Gastrocnemius medialis (tissue), 4 donors: ENCODE measurements at places on chromosomes 7 and 10. TPM values are rescaled to one million over a fixed set of nuclear protein-coding genes. Genes with fewer than 3 reads are reported as not detected.

DNA sequence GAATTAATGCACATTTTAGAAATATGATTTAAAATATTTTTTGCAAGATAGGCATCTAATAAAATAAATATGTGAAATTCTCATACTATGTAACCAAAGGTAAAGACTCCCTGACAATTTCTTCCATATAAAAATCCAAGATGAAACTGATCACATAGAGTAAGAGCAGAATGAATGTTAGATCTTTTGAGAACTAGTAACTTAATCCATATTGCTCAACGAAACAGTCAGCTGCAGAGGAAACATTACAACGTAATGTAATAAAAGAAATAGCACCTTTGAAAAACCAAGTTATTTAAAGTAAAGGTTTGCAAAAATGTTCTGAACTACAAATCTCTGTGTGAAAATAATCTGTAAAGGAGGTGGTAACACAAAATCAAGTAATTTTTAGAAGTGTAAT lies 28.8 kb downstream of the HACD1 start:
- DNase-seq: no peak

DNA sequence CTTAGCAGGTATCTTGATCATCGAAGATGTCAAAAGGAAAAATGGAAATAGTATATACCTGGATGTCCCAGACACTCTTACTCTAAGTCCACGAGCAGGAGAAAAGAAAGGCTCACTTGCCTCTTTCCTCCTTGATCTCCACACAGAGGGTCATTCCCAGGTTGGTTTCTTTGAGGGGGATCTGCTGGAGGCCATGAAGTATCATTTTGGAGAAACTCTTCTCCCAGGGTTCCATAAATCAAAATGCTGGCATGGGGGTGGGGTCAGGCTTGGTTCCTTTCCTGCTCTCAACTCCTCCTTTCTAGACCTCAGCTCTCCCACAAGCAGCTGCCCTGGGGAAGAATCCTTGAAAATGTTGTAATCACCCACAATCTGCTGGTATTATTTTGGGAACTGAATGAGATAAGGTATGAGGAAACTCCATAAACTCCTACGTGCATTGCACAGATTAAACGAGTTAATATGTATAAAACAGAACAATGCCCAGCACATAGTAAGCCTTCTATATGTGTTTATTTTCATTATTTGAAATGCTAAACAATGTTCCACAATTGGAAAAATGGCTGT lies 54.4 kb downstream of the PRKCQ start:
- no peak for DNase-seq

GRCh38 chr10:88744002-88744401 lies 15.8 kb upstream of the LIPN start:
- no peak for DNase-seq

DNA sequence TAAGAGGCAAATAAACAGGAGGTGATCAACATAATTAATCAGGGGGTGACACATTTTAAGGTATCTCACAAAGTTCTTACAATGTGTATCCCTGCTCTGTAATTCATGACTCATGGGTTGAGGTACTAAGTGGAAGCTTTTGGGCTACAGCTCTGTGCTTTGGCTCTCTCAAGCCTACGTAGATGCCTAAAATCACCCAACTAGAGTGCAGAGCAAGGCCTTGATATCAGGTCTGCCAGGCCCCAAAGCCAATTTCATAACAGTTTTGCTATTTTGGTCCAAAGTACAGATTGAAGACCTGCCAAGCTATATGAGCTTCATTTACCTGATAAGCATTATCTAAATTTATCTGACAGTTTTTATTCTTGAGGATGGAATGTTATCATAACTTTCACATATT lies 175.3 kb upstream of the BET1 start:
- DNase-seq: no peak

DNA sequence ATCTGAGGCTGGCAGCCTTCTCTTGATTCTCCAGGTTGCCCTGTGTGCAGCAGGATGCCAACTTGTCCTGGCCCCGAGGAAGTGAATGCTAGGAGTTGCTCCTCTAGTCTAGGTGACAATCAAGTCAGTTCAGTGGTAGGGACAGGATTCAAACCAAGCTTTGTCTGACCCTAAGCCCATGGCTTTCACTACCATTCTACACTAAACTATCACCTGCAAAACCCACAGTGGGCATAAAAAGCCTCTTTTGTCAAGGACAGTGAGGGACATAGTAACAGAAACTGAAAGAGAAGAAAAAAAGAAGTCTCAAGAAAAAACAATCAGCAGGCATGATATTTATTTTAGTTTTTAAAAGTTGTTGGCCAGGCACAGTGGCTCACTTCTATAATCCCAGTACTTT lies 33.5 kb downstream of the KCNMA1 start:
- no peak for DNase-seq

- DNase-seq: no peak
Observed at GRCh38 chr7:30157204-30157603, 22.4 kb downstream of the MTURN start.

DNA sequence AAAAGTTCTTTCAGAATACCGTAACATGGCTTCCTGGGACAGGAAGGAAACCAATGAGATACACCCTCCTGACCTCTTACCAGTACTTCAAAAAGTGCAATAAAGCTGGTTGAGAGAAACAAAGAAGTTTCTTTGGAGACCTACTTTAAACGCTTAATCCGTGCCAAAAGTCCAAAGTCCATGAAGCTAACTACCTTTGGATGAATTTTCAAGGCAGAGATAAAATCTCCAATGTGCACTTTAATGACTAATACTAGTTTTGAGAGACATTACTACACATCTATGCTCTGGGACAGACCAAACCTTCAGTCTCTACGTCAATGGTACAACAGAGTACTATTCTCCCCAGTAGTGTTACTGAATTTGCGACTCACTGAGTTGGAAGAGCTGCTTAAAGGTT lies 46.1 kb downstream of the UBE2H start:
- no peak for DNase-seq

- no peak for DNase-seq
Observed at GRCh38 chr7:90178679-90179278, 24.5 kb downstream of the STEAP1 start.

DNA sequence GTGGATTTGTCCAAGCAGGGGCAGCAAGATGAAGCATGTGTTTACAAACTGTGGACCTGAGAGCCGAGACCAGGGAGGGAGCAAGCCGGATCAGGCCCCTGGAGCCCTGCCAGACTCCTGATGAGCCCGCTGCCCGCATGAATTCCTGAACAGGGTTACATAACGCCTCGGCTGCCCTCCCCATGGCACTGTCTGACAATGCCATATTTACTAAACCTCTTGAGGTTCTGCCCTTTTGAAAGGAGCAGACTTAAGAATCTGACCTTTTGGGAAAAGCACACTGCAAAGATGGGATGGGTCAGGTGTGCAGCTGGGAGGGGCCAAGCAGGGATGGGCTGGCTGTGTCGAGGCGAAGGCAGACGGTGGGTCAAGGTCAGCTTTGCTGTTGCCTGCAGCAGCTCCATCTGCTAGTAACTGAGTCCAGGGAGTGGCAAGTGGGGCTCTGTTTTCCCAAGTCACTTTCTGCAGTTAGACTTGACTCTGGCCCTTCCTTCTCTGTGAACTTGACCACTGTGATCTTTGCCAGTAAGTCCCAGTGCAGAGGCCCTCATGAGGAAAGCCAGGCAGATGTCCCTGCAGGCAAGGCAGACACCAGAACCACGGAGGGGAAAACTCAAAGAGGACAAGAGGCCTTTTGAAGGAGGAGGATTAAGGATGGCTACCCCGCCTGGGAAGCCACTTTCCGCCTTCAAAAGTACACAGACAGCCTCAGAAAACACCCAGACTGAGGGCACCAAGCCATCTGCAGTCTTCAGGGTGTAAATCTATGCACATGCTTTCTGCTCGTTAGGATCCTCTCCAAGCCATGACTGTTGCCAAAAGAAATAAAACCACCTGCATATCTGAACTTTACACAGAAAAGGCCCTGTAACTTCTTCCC lies 175.8 kb downstream of the TNS3 start:
- peak; percentile 72 for DNase-seq

DNA sequence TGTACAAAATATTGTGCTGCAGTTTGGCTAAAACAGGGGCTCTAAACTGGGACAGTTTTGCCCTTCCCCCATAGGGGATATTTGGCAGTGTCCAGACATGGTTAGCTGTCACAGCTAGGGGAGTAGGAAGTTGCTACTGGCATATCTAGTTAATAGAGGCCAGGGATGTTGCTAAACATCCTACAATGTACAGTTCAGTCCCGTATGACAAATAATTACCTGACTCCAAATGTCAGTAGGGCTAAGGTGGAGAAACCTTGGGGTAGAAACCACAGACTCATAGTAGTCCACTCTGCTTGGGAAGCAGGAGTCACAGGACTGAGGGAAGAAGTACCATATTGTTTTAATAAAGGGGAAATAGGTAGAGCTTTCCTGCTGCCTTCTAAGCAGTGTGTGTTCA lies 39.8 kb downstream of the WBP1L start:
- DNase-seq: no peak

DNA sequence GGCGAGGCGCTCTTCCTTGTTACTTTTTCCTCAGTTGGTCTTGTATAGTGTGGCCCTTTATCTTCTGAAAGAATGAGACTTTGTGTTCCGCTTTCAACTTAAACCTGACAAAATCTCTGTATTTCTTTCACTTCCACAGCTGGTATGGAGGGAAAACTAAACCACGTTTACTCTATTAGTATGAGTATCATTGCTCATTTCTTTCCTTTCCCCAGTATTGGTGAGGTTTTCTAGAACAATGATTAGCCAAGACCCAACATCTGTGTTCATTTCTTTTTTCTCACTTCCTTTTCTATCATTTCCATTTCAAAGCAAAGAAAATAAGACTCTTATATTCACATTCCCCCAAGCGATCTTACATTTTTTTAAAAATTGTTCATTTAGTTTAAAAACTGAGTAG lies 165.3 kb downstream of the PAXIP1 start:
- no peak for DNase-seq

DNA sequence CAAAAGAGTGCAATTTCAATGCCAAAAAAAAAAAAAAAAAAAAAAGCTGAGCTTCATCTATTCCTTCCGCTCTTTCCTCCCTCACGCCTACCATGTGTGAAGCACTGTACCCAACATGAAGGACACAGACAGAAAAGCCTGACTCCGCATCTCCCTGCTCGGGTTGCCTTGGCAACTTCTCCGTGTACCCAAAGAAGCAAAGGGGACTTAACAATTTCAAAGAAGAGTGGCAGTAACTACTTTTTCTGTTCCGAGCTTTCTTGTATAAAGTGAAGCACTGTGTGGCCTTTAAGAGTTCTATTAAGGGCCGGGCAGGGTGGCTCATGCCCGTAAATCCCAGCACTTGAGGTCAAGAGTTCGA lies 177.7 kb downstream of the PRKCQ start:
- no peak for DNase-seq

The GATA3 gene
- 0.12 TPM for total RNA-seq

DNA sequence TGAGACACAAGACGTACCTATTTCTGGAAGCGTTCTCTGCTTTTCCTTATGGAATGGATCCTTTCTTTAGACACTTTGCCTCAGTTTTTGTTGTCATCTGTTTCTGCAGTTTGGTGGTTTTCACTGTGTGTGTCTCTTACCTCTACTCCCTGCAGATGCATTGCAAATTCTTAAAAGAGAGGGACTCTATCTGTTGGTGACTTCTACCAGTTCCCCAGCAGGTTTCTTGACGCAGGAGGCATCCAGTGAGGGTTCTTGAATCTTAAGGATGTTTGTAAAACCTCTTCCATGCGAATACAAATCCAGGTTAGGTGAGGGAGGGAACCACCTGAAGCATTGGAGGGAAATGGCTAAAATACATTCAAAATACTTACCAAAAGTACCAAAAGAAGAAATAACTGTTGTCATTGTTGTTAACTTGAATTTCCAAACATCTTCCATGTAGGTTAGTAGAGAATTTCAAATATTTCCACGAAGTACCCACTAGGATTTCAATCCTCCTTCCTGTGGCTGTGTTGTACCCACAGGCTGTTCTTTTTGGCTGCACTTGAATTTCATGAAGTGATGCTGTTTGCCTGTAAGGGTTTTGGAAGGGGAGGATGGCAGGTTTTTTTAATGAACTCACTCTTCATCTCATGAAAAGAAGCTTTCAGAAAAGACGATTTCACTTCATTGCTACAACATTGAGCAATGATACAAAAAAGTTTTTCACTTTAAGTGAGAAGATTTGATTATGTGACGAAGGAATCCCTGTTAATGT lies 32.2 kb downstream of the PLXDC2 start:
- no peak for DNase-seq

DNA sequence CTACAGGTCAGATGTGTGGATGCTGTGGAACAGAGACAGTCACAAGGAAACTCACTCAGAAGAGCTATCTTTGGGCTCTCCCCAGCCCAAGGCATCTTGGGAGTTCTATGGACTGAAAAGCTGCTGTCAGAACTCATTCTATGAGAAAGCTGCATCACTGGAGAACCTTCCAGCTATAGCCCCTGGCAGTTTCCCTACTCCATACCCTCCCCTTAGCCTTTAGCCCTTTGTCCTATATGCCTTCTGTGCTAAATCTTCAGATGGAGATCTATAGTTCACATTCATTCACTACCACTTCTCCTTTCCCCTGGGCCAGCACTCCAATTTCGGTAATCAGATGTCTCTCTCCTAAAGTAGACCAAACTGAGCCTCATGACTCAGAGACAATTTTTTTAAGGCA lies 6.9 kb downstream of the WNT8B start:
- no peak for DNase-seq

DNA sequence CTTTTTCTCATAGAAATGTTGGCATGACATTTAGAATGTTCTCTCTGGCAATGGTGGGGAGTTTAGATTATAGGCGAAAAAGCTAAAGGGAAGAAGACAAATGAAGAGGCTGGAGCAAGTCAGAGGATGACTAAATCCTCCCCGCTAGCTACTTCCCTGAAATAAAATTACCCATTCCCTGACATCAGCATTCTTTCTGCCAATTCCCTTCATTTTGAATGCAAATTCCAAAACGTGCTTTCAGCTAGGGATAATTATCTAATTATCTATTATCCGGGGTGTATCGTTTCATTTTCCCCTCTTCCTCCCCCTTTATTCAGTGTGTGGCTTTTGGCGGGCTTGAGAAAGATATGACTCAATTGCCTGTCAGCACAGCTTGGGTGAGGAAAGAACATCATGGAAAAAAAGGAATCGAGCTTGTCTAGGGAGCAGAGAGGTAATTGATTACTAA lies 672.3 kb downstream of the TNS3 start:
- DNase-seq: no peak

DNA sequence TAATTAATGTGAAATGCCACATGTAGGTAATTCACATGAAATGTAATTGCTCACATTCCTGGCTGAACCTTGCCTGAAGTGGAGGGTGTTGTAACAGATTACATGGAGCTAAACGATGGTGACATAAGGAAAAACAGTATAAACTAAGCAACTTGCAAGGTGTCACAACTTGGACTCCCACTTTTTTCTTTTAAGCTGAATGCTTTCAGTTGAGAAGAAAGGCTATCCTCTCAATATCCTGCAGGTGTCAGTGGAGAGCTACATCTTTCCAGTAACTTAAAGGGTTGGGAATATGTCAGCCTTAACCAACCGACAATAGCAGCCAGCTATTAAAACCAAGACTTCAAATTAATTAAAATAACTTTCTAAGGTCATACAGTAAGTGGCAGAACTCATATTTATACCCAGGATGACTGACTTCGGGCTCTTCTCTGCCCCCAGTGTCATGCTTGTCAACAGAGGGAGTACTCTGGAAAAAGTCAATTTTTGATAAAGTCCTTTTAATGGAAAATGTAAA lies 33.7 kb downstream of the NRBF2 start:
- no peak for DNase-seq

The STK32C gene
- total RNA-seq: 13.9 TPM

- DNase-seq: no peak
Observed at GRCh38 chr10:71150796-71151195, 61.6 kb upstream of the UNC5B start.

- DNase-seq: no peak
Observed at GRCh38 chr10:110073896-110074295, 66.1 kb downstream of the ADD3 start.
